ENCODE measurements at places on chromosomes 5 and 9.

GRCh38 chr5:157997991-157998504 is 139.1 kb upstream of the CLINT1 start:
- ATAC-seq, result no peak

GRCh38 chr9:17609312-17610005 is 30.6 kb downstream of the SH3GL2 start:
- ATAC-seq, result no peak

GRCh38 chr9:12670006-12670405 is 23.2 kb upstream of the TYRP1 start:
- ATAC-seq, result no peak

DNA sequence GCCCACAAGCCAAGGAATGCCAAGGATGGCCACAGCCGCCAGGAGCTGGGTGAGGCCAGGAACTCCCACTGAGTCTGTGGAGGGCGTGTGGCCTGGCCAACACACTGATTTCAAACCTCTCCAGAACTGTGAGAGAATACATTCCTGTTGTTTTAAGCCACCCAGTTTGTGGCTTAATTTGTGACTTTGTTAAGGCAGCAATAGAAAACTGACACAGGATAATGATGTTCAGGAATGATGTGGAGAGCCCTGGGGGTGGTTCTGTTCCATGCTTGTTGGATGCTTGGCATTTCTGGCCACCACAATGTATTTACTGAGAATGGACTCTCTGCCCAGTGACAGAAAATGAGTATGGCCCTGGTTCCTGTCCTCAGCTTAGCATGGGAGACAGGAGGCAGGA is 82.8 kb downstream of the DAP start:
- ATAC-seq, result no peak

DNA sequence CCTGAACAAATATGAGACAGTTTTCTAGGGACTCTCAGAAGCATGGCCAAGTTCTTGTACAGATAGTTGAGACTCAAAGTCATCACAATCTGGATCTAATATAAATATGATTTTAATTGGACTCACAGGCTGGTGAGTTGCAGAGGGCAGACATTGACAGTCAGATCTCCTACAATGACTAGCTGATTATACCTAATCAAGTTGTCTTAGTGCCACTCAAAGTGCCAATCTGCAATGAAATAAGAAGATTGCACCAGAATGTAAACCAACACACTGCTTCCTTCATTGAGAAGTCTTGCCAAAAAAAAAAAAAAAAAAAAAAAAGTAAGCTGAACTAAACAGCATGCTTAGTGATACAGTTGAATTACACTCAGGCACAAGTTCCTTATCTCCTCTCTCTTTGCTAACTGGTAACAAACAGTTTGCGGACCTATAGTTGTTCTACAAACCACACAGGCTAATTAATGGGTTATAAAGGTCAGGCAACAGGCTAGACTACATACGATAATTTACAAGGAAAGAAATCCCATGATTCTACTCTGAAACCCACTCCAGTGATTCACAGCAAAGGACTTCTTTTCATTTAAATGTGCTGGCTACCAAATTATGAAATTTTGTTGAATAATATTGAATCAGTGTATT is 107.3 kb upstream of the NIPBL start:
- no peak for ATAC-seq

DNA sequence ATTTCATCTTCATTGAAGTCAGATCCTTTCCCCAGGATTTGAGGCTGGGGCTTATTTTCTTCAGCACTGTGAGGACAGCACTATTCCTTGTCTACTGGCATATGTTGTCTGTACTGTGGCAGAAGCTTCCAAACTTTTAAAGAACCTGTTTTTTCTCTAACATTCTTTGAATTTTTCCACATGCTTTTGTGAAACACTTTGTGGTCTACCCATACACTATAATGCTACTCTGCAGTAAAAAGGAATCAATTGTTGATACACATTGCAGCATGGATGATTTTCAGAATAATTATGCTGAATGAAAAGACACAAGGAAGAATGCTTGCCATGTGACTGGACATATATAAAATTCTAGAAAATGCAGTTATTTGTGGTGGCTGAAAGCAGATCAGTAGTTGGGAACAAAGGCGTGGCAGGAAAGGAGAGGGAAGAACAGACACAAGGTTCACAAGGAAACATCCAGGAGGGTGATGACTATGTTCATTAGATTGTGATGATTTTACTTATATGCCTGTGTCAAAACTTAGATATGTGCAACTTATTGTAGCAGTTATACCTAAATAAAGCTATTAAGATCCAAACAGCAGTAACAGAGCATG is 96.8 kb downstream of the WNK2 start:
- no peak for ATAC-seq

- ATAC-seq, result no peak
These were observed 618.8 kb downstream of the HINT1 start for GRCh38 chr5:130546211-130546610.

- ATAC-seq, result no peak
These were observed 406.0 kb upstream of the PIK3R1 start for GRCh38 chr5:67809589-67809988.

DNA sequence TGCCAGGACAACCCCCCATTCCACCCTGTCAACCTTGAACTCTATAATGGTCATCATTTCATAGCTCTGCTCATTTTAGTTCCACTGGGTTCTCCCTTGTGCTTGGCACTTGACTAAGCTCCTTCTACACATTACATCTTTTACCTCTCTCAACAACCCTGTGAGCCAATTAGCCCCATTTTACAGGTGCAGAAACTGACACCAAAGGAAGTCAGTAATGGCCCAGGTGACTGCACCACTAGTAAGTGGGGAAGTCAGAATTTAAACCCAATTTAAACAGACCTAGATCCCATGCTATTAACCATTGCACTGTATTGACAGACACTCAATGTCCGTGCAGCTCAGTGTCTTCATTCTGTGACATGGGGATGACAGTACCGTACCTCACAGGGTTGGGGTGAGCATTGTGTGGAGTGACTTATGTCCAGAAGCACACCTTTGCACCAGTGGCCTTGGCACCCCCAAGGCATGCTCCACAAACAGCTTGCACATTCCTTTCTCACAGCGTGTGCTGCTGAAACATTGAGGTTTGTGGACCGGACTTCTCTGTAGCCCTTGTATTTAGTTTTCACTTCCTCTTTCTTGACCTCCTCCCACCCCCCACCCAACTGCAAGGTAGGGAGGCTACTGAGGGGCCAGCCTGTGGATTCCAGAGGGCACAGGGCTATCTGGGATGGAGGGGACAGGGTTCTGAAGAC is 23.1 kb downstream of the IRF1 start:
- ATAC-seq, result peak; percentile 59

DNA sequence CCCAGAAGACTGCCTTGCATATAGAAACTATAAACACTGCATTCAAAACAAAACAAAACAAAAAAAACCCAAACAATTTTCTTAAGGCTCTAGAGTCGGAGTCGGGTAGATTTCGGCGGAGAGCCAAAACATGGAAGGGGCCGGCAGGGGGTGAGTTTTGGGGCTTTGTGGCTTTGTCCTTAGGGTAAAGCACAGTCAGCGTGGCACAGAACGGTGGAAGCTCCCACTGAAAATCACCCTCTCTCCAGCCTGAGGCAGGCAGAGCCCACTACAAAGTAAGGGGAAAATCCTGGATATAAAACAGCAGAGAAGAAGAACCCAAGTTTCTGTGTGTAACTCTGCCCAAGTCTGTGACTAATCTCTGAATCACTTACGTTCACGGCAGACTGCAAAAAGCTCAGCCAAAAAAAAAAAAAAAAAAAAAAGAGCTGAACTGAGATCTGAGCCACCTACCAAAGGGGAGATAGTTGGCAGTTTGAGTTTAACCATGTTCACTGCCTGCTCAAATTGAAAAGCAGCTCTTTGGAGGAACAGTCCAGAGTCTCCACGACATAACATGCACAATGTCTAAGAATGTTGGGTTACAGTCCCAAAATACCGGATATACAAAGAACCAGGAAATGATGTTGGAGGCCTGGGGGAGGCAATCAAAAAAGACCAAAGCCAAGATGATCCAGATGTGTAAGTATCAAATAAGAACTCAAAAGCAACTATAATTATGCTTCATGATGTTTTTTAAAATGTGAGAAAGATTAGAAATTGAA is 26.6 kb upstream of the OR2K2 start:
- ATAC-seq, result no peak

GRCh38 chr5:110590187-110590586 is 136.3 kb downstream of the TMEM232 start:
- ATAC-seq, result peak; percentile 43
